ENCODE measurements at places on chromosomes 4 and X.
A peak's percentile ranks its signal among the peaks of the same experiment; 100 is the strongest.

DNA sequence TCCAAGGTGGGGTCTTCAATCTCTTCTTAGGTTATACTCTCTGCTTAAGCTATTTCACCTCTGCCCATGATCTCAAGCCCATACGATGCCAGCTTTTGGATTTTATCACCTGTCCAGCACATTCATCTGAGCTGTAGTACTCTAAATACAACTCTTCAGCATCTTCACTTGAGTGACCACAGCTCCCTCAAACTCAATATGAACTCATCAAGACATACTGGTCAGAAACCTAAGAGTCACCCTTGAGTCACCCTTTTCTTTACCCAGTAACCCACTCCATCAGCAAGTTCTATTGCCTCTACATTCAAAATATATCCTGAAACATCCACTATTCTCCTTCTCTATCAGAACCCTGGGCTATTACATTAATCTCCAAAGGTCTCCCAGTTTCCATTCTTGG lies 69.4 kb downstream of the DCHS2 start:
- no peak for DNase-seq

- no peak for DNase-seq
These were observed 39.4 kb downstream of the ERVMER34-1 start for GRCh38 chr4:52711834-52712250.

GRCh38 chrX:150841456-150842197 lies 56.8 kb downstream of the CD99L2 start:
- DNase-seq: no peak

GRCh38 chr4:151922306-151922705 lies 161.5 kb upstream of the GATB start:
- DNase-seq: no peak

DNA sequence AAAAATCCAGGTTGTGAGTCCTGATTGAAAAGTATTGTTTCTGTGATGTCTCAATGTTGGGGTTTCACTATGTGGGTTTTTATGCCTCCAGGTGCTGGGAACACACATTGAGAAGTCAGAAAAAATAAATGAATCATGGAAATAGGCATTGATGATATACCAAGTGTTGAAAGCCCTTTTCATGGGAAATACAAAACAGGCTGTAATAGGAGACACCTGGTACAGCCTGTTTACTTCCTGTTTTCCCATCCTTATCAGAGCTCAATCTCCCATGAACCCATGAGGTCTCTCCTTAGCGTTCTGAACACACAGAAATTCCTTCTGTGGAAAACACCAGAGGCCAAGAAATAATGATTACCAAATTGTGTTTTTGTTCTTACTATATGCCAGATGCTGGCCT lies 106.3 kb upstream of the BOD1L1 start:
- no peak for DNase-seq

- no peak for DNase-seq
These were observed 422.9 kb downstream of the SPRY1 start for GRCh38 chr4:123819362-123820035.

- no peak for DNase-seq
These were observed 118.1 kb upstream of the PRR32 start for GRCh38 chrX:126701380-126701779.

GRCh38 chrX:136639506-136640176 lies 8.3 kb upstream of the CD40LG start:
- DNase-seq: no peak

GRCh38 chr4:34950926-34951325 lies 1293.4 kb downstream of the ARAP2 start:
- no peak for DNase-seq

GRCh38 chr4:152245680-152246079 lies 290.2 kb downstream of the FBXW7 start:
- DNase-seq: no peak

- peak; percentile 27 for DNase-seq
These were observed 528 bp upstream of the SNCA start for GRCh38 chr4:89837385-89837992.

GRCh38 chr4:99395595-99396364 lies 39.4 kb downstream of the ADH7 start:
- DNase-seq: no peak

GRCh38 chr4:43244688-43245382 lies 352.3 kb downstream of the GRXCR1 start:
- no peak for DNase-seq

DNA sequence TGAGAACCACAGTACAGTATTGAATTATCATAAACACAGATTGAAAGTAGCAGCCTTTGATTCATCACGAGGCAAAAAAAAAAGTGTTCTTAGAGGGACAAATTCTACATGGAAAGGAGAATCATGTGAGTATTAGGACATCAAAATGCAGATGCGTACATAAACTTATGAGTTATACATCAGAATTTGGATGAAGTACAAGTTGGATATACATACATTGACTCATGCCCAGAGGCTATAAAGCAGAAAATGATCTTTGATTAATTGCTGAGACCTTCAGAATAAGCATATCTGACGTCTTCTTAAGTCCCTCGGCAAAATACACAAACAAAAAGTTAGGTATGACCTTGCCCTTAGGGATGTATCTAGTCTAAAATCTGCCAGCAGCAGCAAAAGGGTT lies 206.4 kb downstream of the LDB2 start:
- DNase-seq: no peak

- DNase-seq: no peak
These were observed 180.2 kb upstream of the TET2 start for GRCh38 chr4:104966349-104967033.

DNA sequence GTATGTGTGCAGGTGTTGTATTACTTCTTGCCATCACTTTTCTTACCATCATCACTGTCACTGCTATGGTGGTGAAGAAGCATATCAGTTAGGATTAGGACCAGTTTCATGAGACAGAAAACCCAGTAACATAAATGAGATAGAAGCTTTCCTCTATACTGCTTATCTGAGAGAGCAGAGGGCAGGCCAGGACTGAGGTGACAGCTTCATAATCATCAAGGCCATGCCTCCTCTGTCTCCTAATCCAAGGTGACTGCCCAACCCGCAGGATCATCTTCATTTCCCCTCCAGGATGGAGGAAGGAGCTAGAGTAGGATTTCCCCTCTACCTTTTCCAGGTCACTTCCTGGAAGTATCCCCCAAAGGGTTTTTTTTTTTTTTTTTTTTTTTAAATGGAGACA lies 35.4 kb downstream of the TMEM131L start:
- DNase-seq: no peak

GRCh38 chrX:122512561-122513072 lies 671.5 kb upstream of the GRIA3 start:
- no peak for DNase-seq

- no peak for DNase-seq
These were observed 31.7 kb downstream of the RBBP7 start for GRCh38 chrX:16838202-16839066.

DNA sequence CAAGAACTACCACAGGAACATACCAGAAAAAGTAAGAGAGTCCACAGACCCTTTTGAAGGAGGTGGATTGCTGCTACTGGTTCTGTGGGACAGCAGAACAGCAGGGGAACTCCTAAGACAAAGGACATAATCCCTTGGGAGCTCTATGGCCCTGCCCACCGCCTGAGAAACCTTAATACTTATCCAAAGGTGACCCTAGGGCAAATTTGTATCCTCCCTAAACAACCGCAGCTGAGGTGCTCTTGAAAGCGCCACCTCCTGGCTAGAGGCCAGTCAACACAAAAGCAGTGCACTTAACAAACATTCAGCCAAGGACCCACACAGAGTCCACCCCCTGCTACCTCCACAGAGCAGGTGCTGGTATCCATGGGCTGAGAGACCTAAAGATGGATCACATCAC lies 136.8 kb downstream of the ADAM29 start:
- no peak for DNase-seq

DNA sequence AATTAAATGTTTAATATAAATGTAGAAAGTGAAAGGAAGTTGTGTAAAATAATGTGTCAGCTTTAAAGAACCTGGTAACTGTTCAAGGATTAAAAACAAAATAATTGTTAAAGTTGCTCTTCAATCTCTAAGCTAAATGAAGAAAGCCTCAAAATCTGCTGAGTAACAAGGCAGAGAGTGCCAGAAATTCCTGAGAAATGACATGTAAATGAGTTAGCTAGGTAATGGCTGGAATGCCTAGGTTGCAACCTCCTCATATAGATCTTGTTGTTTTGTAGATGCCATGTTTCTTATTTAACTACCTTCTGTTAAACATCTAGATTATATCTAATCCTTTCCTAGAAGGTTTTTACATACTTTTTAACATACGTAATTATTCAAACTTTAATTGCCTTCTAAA lies 763.6 kb upstream of the AGA start:
- no peak for DNase-seq

GRCh38 chr4:140315970-140316369 lies 57.5 kb upstream of the SCOC start:
- no peak for DNase-seq

- DNase-seq: no peak
These were observed 132.7 kb downstream of the ARHGAP10 start for GRCh38 chr4:147864607-147865006.

GRCh38 chrX:18898492-18898891 lies 85.4 kb downstream of the PHKA2 start:
- DNase-seq: no peak

DNA sequence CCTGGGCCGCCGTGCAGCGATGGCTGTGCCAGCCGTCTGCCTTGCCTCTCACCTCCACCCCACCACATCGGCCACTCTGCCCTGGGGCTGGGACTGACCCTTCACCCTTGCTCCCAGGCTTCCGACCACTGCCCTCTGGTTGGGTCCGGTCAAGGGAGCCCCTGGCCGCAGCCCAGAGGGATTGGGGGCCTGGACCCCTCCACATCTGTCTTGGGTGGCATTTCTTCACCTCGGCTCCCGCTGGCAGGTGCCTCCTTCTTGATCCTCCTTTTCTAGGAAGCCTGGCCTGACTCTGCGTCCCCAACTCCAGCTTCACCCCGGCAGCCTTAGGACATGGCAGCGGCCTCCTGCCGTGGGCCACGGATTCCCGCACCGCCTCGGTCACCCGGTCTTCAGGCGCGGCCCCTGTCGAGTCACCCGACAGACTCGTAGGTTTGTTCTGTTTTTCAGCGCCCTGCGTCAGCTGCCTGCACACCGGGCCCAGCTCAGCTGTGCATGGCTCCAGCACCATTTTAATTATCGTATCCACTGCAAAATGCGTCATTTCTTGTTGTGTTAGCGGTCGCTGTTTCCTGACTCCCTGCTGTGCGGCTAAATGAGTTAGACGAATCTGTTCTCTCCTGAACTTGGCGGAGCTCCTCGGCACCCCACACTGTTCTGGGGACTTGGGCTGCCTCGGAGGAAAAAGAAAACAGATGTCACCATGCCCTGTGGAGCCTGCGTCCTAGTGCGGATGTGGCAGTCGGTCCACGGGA lies 124.0 kb downstream of the FAM53A start:
- no peak for DNase-seq

GRCh38 chrX:152810403-152810802 lies 20.2 kb downstream of the CETN2 start:
- no peak for DNase-seq

GRCh38 chrX:38800981-38801845 lies at the start of gene MID1IP1:
MID1IP1 (plus strand) TSS chrX:38801459; CDS start chrX:38804947, 3,488 bp downstream.
- DNase-seq: peak; percentile 94

DNA sequence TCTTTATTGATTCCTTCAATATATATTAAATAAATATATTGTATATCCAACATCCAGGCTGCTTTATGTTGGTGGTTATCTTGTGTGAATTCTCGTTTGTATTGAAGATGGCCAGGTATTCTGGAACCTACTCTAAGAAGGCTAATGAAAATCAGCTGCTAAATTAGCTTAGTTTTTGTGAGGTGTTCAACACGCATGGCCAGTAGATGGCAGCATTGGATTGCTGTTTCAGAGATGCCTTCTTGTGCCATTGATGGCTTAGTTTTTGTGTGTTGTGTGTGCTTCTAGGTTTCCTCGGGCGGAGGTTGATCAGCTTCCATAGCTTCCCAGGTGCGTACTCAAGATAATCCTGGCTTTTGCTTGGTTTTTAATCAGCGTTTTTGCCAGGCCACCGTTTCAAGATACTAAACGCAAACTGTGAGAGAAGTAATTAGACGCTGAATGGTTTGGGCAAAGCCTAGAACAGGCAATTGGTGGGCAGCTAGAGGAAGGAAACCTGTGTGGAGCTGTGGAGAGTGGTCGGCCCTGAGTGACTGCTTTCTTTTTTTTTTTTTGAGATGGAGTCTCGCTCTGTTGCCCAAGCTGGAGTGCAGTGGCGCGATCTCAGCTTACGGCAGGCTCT lies 15.1 kb downstream of the NOCT start:
- peak; percentile 70 for DNase-seq

DNA sequence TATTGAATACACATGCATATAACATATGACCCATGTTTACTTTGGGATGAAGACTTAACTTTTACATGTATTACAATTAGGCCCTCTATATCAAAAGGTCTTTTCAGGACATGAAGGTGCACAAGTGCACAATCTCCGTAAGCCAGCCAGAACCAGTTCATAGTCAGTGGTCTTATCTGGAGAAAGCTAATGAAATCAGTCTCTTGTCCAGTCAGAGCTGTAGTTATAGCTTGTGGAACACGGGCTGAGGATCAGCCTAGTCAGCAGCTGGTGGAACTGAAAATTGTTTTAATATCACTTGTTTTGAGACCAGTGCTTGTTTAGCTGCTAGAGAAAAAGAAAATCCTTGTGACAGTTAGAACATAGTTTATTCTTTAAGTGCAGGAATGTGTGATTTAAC lies 197.9 kb downstream of the IL13RA2 start:
- DNase-seq: no peak

GRCh38 chr4:58138786-58139668 lies 1028.8 kb upstream of the IGFBP7 start:
- DNase-seq: no peak

DNA sequence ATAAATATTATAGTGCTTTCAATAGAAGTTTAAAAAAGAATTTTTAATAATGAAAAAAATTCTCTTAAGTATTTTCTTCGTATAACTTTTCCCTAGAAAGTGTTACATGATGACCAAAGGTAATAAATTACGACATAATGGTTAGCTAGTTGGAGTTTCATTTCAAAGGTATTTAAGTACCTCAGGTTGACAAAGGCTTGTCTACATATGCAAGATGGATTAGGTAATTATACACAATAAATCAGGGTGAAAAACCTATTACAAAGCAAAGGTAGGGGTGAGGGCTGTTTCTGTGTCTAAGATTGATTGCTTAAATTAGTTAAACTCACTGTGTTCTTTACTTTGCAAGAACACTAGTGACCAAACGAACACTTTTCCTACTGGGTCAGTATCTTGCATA lies 508.5 kb upstream of the FAT1 start:
- DNase-seq: no peak

- DNase-seq: no peak
These were observed 537.3 kb upstream of the FTHL17 start for GRCh38 chrX:31609130-31609529.

- no peak for DNase-seq
These were observed 584.6 kb downstream of the GABRG1 start for GRCh38 chr4:45539142-45539814.

DNA sequence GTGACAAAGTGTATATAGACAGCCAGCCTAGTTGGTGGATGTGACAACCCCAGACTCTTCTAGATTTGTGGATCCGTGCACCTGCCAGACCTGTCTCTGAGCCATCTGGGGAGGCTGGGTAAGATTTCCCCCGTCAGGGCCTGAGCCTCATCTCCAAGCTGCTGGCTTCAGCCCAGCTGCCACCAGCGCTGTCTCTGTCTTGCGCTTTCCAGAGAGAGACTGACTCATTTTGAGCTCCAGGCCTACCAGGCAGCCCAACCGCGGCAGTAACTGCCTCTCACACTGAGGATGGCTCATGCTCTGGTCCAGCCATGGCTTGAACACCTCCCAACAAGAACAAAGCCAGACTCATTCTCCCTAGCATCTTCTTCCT lies 26.4 kb downstream of the NOP14 start:
- no peak for DNase-seq
